Activated CD4-positive, alpha-beta T cell treated with anti-CD3 and anti-CD28 coated beads, Interleukin-2, amount 50 U/mL, for 16 hours (primary cell): ENCODE measurements at places on chromosomes 3 and 15.

- DNase-seq, result no peak
Observed at GRCh38 chr3:10196389-10197052, 31.8 kb downstream of the IRAK2 start.

DNA sequence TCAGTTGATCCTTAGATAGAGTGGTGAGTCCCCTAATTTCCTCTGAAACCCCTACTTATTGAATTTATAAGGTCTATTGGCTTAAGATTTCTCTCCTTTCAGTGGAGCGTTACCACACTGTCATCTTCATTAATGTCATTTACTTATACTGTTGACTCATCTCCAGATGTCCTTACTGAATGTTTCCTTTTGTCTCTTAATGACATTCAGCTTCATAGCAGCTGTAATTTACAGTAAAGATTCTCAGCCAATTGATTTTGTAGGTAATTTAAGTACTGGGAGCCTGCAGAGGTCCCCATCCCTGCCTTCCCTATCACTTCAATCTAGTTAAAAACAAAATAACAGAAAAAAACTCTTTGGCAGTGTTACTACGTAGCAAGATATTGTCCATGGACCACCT lies 18.8 kb downstream of the STX19 start:
- peak; percentile 13 for DNase-seq

DNA sequence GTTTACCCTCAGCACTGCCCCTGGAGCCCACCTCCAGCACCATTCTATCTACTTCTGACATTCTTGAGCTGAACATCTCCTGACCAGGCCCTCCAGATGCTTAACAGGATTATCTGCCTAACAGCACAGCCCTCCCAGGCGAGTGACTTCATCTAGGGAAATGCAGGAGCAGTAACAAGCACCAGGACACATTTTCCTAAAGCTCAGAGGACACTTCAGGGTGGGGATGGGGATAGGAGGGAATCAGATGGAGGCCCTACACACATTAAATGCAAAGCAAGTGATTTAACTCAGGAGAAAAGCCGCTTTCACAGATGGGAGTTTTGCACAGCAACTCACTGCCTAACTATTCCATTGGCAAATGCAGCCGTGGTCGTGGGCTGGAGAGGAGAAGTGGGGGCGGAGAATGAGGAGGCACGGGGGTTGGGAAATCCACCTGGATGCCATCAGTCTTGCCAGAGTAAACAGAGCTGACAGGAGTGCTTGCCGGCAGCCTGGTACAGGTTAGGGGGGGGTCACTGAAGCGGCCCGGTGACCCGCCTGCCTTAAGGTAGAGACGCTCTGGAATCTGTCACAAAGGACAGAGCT lies 21.3 kb upstream of the BNC1 start:
- no peak for DNase-seq

DNA sequence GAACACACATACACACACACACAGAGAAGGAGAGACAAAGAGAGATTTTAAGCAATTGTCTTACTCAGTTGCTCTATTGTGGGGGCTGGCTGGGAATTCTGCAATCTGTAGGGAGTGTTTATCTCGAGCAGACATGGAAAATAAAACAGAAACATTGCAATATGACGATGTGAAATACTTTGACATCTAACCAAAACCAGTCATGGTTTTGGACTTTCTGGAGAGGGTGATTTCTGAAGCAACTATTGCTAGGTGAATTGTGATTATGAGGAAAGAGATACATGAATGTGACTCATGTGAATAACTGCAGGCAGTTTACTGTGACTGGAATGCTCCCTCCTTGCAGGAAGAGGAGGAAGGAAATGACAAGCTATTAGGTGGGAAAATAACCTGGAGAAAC lies 12.3 kb upstream of the PHLDB2 start:
- no peak for DNase-seq

- no peak for DNase-seq
Observed at GRCh38 chr3:132405609-132406299, 11.5 kb upstream of the DNAJC13 start.

GRCh38 chr3:41417574-41417973 lies 218.3 kb downstream of the CTNNB1 start:
- DNase-seq, result no peak

- DNase-seq, result no peak
Observed at GRCh38 chr3:131630097-131630496, 127.3 kb upstream of the MRPL3 start.
